ENCODE measurements at places on chromosomes 12 and 14.

GRCh38 chr12:114924946-114925475 is 241.0 kb upstream of the TBX3 start:
- no peak for DNase-seq

DNA sequence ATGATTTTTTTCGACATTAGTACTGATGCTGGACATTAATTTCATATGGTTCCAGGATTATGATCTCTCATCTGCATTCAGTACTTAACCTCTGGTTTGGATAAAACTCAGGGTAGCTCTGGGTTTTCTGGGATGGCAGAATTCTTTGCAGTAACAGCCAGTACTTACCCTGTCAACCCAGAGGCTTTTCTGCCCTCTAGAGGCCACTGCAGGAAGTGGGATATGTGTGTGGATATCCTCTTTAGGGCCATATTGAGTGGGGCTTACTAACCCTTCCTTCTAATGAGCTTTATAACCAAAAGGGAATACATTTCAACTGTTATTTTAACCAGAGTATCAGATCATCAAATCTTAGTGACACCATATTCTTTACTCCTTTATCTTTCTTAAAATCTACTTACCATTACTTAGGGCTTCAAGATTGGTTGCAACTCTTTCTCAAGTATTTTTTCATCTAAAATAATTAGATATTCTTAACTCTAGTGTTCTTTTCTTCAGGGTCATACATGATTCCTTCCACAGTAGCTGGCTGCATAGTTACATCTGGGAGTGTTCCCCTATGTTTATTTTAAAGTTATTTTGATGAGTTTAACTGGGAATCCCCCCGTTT is 488.0 kb upstream of the STXBP6 start:
- no peak for DNase-seq

DNA sequence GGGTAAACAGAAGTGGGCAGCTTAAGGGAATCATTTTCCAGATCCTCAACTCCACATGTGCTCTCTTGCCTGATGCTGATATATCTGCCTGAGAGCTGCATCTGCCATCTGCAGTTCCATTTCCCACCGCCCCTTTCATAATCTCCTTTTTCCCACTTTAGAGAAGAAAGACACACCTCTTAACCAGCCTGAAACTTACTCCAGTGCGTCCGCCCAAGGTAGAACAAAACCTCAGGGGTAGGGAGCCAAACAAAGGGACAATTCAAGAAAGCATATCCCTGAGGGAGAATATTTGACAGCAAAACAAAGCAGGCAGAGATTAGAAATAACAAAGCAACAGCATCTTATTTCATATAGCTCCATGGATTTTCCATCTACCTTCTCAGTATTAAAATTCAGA is 4.3 kb downstream of the MDM1 start:
- no peak for DNase-seq

DNA sequence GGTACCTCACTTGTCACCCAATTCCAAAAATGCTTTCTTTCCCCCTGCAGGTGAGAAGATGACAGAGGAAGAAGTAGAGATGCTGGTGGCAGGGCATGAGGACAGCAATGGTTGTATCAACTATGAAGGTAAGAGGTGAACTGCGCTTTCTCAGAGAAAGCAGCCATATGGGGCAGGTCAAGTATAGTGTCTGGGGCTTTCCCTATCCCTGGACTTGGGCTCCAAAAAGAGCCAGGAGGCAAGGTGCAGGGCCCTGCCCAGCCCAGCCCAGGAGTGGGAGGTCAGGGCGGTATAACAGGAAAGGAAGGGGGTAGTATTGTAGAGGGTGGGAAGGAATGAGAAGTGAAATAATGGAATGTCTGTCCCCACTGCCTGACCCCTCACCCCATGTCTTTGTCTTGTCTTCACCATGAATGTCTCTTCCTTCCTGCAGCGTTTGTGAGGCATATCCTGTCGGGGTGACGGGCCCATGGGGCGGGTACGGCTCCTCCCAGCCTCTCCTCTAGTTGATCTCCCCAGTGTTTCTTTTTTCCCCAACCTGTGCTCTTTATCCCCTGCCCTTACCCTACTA is 2.1 kb downstream of the MYL6 start:
- DNase-seq: peak; percentile 58

- DNase-seq: no peak
Observed at GRCh38 chr14:94026889-94027469, 839 bp downstream of the OTUB2 start.

DNA sequence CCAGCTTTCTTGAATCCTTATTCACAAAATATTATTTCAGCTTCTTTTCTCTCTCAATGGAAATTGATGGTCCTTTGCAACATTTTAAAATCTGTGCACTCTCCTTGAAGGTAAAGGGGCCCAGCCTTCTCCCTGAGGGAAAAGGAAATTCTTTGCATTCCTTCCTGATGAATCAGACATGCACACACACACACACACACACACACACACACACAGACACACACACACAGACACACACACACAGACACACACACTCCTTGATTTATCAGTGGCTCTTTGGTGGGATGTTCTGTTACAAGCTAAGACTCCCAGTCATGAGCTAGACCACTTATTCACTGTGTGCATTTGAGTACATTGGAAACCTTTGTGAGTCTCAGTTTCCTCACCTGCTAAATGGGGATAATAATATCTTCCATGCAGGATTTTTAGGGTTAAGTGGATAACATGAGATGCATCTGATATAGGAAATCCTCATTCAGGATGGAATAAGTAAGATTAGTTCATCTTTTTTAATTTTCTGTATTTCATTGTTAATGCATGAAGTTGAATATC is 45.1 kb upstream of the HMGA2 start:
- peak; percentile 57 for DNase-seq

DNA sequence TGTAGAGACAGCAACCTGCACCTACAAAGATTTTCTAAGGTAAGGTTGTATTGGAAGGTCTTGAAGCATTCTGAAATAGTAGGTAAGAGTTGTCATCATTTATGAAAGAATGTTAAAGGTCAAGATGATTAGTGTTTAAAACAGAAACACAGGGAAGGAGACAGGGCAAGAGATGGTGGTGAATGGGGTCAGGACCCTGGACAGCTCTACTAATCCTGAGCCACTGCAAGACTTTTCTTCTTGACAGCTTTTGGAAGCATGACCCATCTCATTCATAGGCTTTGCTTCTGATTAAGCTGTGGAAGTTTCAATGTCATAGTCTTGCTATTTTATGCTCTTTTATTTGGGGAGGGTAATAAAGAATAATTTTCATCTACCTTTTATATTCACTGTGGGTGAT is 75.5 kb upstream of the CAND1 start:
- peak; percentile 48 for DNase-seq

DNA sequence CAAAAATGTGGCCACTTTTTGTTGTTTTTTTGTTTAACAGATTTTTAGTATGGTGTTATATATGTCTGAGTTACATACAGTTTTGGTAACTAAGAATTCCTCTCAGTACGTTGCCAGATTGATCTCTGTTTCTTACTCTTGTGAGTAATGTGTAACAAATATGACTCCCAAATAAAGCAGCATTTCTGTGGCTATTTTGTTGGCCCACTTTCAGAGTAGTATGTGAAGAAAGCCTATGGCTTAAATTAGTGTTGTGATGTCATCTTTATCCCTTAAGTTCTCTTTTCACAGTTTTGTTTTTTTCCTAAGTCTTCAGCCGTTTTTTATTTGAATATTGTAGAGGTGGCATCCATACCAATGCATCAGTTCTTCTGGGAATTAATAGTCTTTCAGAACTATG is 10.7 kb downstream of the PCNX4 start:
- no peak for DNase-seq

DNA sequence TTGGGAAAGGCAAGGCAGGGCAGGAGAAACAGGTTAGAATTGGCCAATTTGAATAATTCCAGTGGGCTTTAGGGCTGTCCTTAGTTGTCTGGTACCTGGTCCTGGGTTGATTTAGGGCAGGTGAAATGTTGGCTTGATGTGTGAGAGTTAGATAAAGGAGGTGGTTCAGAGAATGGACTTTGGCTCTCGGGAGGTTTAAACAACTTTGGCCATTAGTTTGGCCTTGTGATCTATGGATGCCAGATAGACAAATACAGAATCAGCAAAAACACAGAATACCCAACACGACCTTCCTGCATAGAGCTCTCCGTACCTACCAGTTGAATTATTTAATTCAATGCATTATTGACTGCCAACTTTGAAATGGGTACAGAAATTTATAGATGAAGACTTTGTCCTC is 35.1 kb downstream of the SCN8A start:
- DNase-seq: no peak

GRCh38 chr14:64232944-64233343 is 61.2 kb downstream of the ESR2 start:
- no peak for DNase-seq

DNA sequence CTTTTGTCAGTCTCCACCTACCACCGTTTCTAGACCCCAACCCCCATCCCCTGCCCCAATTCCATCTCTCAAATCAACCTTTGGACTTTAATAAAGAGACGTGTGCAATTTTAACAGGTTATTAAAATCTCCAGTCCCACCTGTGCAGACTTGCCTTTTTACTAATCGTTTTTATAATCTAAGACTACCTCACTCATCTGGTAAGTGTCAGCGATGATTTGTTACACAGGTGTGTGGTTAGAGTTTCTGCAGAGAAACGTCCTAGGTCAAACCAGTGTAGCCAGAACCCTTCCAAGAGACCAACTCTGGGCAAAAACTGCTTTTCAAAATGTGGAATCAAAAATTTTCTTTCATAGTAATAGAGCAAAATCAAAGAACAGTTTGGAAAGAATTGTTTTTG is 60.4 kb upstream of the PELI2 start:
- DNase-seq: no peak

GRCh38 chr12:93603762-93604161 is 31.3 kb downstream of the SOCS2 start:
- no peak for DNase-seq

GRCh38 chr14:74867673-74868072 is 8.3 kb downstream of the PROX2 start:
- no peak for DNase-seq

GRCh38 chr14:42322531-42323284 is 716.0 kb downstream of the LRFN5 start:
- no peak for DNase-seq

DNA sequence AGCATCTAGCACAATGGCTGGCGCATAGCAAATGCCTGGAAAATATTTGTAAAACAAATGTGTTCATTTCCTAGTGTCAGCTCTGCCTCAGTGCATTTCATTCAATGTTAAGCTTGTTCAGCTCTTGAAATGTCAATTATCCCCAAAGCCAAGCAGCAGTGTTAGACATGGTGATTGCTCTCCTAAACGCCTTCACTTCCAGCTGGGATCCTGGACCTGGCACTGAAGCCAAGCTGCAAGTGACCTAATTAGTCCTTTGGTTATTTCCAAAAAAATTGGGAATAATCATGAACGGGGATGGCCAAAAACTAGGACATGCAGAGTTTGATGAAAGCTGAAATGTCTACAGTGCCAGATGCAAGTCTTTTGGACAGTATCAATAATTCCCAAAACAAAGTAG is 54.9 kb upstream of the MDGA2 start:
- DNase-seq: no peak

- DNase-seq: no peak
Observed at GRCh38 chr12:112168561-112168971, 43.2 kb downstream of the TRAFD1 start.

DNA sequence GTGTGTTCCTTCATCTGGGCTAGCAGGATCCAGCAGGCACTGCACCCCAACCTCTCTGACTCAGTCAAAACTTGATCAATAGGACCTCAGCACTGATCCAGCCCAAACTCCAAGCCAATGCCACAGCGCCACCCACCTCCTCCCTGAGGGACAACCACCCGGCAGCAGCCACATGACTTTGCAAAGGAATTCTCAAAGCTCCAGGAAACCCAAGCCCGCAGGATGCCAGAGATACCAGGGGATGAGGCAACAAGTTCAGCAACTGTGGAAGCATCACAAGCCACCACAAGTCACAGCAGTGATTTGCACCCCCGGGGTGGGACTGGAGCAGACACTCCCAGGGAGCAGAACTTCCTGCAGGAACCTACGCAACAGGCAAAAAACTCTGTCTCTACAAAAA is 37.3 kb downstream of the ACTN1 start:
- DNase-seq: peak; percentile 94

DNA sequence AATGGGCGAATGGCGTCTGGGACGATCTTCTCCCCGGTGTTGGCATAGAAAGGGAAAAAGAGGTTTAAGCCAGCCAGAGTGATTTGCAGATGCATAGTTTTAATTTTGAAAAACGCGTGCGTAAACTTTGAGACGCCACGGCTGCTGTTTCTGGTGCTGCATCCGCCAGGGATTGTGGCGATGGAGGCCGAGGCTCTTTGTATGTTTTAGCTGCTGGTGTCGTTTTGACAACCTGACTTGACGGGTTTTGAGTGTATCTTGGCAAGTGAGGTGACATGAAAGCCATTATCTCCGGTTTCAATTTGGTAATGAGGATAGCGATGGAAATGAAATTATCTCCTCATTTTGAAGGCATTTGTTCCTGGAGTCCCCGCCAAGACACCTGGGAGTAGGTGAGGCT is 1.6 kb downstream of the PTGDR start:
- no peak for DNase-seq

- peak; percentile 46 for DNase-seq
Observed at GRCh38 chr12:114339626-114340025, 66.3 kb downstream of the TBX5 start.

DNA sequence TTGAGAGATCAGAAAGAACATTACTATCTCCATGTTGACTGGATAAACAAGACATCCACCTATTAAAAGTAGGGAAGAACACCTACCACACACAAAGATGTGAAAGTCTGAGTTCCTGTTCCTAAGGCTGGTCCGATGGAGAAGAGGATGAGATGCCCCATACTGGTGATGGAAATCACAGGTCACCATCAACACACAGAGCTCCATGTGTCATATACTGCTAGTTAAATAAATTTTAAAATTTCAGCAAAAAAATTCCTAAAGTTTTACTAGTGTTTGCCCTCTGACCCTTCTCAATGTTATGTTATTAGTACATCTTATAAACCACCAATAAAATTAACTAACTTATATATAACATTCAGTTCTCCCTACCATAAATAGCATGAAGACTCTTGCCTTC is 59.1 kb downstream of the KCNA5 start:
- no peak for DNase-seq

DNA sequence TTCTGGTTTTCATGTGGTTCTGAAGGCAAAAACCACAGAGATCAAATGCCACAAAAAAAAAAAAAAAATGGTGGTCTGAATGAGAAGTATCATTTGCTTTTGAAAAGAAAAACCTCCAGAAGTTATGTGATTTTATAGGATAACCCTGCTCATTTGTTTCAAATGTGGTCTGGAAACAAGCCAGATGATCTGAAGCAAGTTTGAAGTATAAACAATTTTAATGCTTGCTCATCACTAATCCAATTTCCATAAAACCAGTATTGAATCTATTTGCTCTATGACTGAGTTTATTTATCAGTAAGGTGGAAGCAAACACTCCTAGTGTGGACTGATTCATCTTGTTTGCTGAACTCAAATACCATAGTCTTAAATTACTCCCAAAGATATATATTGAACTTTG is 407.3 kb upstream of the FLRT2 start:
- peak; percentile 7 for DNase-seq

All from A172 (cell line).